ENCODE measurements at places on chromosomes 16 and 17.

- no peak for DNase-seq
Observed at GRCh38 chr16:56877486-56878182, 12.6 kb downstream of the SLC12A3 start.

- no peak for DNase-seq
Observed at GRCh38 chr16:19876501-19877059, 8.1 kb downstream of the GPRC5B start.

DNA sequence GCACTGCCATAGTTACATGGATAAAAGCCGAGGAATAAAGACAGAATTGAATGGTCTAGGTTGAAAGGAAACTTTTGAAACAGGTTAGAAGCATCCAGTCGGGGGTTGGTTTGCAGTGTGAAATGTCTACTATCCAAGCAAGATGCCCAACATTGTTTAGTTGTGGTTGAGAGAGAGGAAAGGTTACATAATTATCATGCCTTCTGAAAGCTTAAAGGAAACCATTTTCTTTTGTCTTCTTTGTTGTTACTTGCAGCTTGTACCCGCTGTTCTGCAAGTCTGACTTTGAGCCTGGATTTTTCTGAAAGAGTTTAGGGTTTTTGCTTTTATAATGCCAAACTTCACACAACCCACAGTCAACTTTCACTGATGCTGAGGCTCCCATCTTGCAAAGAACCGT is 167.9 kb downstream of the AXIN2 start:
- no peak for DNase-seq

DNA sequence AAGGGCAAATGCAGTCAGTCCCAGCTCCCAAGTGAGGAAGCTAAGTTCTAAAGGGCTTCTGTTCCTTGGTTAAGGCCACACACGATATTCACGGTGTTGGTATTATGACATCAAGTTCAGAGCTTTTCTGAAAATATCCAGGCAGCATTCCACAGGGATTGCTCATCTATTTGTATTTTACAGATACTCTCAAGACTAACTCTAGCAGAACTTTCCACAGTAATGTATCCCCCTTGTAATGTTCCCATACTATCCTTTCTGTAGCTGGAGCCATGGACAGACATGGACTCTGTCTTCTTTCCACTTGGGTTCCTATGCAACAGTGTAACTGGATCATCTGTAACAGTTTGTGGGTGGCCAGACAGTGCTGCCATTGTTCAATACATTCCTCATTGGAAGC is 13.5 kb downstream of the SDR42E1 start:
- no peak for DNase-seq

GRCh38 chr16:79393127-79393526 is 207.4 kb downstream of the MAF start:
- no peak for DNase-seq
